ENCODE measurements at places on chromosomes 4 and X.

DNA sequence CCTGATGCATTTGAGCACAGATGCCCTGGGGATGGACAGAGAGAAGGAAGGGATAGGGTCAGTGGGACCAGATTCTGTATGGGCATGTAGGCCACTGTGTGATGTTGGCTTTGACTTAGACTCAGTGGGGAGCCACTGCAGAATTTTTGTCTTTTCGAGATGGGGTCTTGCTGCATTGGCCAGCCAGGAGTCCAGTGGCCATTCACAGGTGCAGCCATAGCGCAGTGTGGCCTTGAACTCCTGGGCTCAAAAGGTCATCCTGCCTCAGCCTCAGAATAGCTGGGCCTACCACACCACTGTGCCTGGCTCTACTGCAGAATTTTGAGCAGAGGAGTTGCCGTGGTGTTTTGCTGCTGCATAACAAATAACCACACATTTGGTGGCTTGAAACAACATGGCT, 22.8 kb downstream of the TBC1D14 start:
- no peak for DNase-seq

GRCh38 chrX:45232139-45232538, 31.5 kb upstream of the DIPK2B start:
- no peak for DNase-seq

DNA sequence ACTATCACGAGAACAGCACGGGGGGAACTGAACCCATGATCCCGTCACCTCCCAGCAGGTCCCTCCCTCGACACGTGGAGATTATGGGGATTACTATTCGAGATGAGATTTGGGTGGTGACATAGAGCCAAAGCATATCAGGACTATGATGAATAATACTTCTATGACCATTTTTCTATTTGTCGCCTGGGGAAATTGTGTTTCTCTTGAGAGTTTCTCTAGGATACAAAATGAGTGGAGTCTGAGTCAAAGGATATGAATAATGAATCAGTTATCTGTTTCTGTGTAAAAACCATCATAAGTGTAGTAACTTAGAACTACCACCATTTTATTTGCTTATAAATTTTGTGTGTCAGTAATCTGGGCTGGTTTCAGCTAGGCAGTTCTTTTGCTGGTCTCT, 533.0 kb upstream of the ARX start:
- no peak for DNase-seq

- DNase-seq = no peak
Observed at GRCh38 chrX:16722481-16722880, 3.1 kb downstream of the SYAP1 start.

- no peak for DNase-seq
Observed at GRCh38 chr4:142776026-142776425, 70.1 kb downstream of the INPP4B start.

GRCh38 chrX:40844471-40844870, 109.1 kb upstream of the MED14 start:
- DNase-seq = no peak

DNA sequence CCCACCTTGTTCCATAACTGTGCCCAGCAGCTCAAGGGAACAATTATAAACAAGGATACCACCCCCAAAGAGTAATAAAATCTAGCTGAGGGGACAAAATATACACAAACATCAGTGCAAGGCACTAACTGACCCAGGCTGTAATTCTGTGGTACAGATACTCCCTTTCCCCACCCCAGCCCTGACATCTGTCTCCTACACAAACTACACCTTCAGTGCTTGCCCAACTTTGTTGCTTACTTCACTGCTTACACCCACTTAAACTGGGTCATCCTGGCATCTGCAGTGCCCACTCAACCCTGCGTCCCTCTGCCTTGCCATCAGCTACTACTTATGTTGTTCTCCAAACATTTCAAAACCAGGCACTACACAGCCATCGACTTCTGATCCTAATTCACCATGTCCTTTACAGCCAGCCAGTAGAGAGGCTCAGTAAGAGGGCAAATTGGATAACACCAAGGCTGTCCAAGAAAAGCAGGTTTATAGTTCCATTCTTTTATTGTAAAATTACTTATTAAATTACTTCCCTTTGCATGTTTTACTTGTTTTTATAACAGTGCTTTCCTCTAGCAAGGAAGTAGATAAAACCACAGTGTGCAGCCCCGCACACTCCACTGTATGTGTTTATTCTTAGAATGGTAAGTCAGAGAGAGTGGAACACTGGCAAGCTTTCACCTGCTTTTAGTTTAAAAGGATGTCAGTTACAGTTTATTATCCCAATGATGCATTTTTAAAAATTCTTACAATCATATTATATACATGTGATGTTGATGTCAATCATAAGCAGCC, 149.6 kb downstream of the INPP4B start:
- DNase-seq = no peak

- DNase-seq = no peak
Observed at GRCh38 chr4:123547216-123548165, 150.9 kb downstream of the SPRY1 start.

DNA sequence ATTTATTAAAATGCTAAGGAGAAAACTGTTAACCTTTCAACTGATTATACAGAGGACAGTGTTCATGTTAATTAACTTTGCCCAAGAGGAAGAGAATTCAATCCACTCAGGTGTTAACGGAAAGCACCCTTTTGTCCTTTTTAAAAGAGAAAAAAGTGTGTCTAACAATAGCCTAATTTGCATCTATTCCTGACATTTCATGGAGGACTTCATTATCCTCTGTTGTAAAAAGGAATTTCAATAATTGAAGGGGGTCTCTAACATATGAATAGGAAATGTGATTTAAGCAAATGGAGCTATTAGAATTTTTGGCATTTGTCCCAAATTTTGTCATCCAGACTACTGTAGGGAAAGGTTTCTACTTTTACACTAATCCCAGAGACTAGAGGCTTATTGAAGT, 44.6 kb upstream of the GC start:
- no peak for DNase-seq

DNA sequence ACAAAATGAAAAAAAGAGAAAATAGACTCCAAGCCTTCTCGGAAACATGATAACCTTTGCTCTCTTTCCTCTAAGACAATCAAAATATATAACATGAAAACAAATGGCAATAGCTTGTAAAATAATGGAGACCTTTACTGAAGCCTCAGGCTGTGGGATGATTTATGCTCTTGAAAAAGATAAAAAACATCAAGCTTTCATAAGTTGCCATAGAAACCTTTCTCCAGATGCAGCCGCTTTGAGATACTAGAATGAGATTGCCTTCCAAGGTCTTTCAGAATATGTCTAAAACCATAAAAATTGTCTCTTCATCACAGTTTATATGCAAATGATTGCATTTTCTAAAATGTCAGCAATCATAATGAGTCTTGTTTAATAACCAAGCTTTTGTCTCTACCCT, 31.6 kb downstream of the MAOB start:
- DNase-seq = no peak

- no peak for DNase-seq
Observed at GRCh38 chr4:158371158-158371557, 150.5 kb upstream of the RXFP1 start.

GRCh38 chrX:1534301-1535168, 2.5 kb downstream of the P2RY8 start:
- DNase-seq = no peak

- DNase-seq = no peak
Observed at GRCh38 chr4:130545171-130545570, 1449.2 kb downstream of the C4orf33 start.

- DNase-seq = no peak
Observed at GRCh38 chr4:7020290-7020689, 22.9 kb upstream of the TADA2B start.

GRCh38 chrX:15441464-15441863, 51.7 kb downstream of the PIR start:
- no peak for DNase-seq

GRCh38 chr4:144313370-144313769, 172.9 kb upstream of the GYPA start:
- no peak for DNase-seq

DNA sequence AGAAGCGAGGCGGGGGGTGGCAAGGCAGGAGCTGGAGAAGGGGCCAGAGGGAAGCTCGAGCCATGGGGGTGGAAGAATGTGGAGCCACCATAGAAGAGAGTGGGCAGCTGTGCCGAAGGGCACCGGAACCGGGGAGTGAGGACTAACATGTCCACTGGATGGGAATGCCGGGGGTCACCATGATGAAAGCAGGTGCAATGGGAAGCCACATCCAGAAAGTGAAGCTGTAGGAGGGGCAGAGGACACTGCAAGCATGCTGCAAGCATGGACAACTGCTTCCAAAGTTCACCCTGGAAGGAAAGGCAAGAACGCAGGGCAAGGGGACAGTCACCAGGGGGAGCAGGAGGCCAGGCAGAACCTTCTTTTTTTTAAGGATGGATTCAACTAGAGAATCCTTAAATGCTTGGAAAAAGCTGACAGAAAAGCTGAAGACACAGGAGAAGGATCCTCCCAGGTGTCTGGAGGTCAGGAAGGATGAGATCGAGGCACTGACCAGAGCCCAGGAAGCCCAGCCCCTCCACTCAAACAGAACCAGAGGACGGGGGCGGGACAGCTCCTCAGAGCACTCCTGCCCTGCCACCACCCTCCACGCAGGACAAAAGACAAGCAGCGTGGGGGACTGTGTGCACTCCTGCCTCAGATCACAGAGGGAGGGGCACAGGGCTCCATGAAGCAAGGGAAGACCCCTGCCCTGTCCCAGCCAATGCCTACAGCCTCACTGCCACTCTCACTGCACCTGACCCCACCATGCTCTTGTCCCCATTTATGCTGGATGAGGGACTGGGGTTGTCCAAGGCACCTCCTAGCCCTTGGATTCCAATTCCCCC, 169.2 kb downstream of the AFAP1 start:
- DNase-seq = no peak

DNA sequence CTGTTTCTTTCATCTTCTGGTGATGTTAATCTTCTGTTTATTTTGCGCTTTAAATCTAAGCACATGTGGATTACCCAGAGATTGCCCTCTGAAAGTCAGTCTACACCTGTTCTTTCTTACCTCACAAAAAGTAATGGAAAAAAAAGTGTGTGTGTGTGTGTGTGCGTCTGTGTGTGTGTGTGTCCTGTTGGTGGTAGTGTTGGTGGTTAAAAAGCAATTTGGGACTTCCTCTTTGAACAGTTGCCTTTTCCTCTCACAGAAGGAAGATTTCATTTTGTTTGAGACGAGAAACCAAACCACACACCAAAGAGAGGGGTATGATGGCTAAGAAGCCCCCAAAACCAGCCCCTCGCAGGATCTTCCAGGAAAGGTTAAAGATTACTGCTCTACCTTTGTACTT, at the start of gene STAP1:
Gene STAP1 (plus strand): TSS at position 235 of the 400 bp plus-strand sequence. CDS start 83 bp downstream, at position 318.
- DNase-seq = no peak

DNA sequence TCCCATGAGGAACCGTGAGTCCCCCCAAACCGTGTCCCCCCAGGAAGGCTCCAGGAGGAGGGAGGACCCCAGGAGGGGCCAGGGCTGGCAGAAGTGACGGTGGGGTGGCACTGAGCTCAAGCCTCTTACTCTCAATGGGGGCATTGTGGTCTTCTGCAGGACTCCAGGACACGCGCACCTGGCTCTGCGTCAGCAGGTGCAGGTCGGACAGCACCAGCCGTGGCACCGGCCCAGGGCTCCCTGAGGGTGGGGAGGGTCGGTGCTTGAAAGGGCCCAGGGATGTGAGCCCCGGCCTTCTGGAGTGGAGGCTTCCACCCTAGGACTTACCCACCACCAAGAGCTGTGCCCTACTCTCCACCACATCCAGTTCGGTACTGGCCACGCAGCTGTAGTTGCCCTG, 18.3 kb downstream of the L1CAM start:
- no peak for DNase-seq

- DNase-seq = no peak
Observed at GRCh38 chr4:184215709-184216328, 1.9 kb downstream of the ENPP6 start.

DNA sequence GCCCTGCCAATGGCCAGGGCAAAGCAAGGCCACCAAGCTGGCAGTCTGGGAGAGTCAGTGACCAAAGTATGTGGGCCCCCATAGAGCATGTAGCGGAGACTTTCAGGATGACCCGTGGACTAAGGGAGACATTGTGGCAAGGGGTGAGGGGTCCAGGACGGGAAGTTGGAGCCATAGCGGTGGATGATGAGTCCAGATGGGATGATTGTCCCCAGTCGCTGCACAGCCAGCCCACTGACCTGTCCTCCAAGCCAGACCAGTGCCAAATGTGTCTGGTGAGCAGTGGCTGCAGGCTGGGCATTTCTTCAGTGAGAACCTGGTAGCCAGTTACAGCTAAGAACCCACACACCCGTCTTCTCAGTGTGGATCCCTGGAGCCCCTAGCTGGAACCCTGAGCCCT, 34.3 kb downstream of the ZNF185 start:
- DNase-seq = no peak

GRCh38 chr4:66182636-66183035, 512.3 kb upstream of the EPHA5 start:
- no peak for DNase-seq

DNA sequence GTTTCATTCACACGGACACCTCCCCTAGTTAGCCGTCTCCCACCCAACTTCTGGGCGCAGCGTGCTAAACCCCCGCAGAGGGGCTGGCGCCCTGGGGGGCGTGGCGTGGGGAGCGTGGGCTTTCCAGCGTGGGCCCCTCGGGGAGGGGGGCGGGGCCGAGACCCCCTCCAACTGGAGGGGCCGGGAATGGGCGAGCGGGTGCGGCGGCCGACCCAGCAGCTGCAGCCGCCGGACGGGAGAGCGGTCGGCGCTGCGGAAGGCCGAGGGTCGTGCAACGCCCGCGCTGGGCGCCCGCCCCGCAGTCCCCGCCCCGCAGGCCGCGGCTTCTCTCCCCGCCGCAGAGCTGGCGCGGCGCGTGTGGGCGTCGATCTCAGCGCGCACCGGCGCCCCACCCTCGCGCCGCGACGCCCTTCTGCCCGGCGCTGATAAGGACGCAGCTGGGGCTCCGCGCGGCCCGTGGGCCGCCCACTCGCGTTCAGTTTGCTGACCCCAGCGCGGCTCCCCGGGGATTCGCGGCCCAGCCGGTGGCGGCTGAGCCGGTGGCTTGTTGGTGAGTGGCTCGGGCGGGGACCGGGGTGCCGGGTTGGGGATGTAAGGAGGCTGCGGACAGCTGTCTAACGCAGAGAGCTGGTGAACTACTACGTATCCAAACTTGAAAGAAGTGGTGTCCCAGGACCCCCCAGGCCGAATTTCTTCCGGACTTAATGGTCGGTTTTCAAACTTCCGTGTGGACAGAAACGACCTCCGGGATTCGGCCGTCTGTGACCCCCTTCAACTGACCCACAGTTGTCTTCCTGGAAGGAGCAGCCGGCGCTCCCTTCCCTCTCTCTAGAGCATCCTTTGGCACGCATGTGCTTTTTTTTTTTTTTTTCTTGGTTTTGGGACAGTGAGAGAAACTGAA, 1.5 kb downstream of the FHDC1 start:
- DNase-seq = no peak

- no peak for DNase-seq
Observed at GRCh38 chrX:143002206-143002605, 23.5 kb upstream of the SPANXN4 start.

DNA sequence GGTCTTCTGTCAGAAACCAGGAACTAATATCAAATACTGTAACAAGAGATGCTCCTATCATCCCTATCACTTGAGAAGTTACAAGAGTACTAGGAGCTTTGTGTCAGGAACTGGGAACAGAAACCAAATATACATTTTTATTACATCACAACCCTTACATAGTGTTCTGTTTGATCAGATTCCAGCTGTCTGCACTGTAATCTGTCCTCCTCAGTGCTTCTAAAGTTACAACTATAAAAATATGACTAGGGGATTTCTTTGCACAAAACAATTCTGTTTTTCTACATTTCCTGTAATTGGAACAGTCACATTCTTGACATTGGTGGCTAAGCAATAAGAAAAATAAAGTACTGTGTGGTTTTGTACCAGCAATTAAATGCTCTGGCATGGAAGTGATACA, 686.0 kb downstream of the PDHA2 start:
- DNase-seq = no peak

- DNase-seq = no peak
Observed at GRCh38 chr4:184748251-184748652, 14.4 kb upstream of the CENPU start.

- no peak for DNase-seq
Observed at GRCh38 chr4:20255823-20256222, 4.1 kb downstream of the SLIT2 start.
